ENCODE measurements at places on chromosomes 13 and 19.

DNA sequence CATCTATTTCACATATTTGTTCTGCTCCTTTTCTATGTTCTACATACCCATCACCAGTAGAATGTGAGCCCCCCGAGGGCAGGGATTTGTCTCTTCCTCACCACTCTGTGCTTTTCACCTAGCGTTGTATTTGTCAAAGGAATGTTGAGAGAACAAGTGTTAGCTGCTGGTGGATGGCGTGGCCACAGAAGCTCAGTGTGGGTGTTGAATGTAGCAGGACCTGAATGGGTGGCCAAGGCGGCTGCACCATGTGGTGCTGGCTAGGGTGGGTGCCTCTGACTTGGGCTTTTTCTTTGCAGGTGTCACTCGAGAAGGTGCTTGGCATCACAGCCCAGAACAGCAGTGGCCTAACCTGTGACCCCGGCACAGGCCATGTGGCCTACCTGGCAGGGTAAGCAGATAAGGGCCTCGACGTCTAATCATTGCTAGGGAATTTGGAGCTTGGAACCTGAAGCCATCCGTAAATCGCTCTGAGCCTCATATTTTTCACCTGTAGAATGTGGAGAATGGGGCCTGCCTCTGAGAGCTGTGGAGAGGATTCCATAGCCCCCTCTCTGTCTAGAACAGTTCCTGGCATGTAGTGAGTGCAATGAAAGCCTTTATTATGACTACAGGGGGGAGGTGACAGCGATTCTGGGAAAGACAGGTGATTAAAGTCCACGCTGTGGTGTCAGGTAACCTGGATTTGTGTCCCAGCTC lies 3.9 kb downstream of the WDR62 start:
- no peak for DNase-seq

- no peak for DNase-seq
Measured at GRCh38 chr13:37065890-37066526, 6.5 kb upstream of the SUPT20H start.

- no peak for DNase-seq
Measured at GRCh38 chr19:38015216-38015615, 108.2 kb downstream of the SIPA1L3 start.

GRCh38 chr13:111411151-111411858 lies 90.9 kb downstream of the TEX29 start:
- no peak for DNase-seq

- DNase-seq = peak; percentile 98
Measured at GRCh38 chr19:17309198-17309964, at the start of gene DDA1. Gene DDA1 (plus strand): TSS chr19:17309563. CDS start chr19:17309655, 92 bp downstream.

GRCh38 chr13:36366031-36366430 lies 19.8 kb upstream of the SPART start:
- no peak for DNase-seq

DNA sequence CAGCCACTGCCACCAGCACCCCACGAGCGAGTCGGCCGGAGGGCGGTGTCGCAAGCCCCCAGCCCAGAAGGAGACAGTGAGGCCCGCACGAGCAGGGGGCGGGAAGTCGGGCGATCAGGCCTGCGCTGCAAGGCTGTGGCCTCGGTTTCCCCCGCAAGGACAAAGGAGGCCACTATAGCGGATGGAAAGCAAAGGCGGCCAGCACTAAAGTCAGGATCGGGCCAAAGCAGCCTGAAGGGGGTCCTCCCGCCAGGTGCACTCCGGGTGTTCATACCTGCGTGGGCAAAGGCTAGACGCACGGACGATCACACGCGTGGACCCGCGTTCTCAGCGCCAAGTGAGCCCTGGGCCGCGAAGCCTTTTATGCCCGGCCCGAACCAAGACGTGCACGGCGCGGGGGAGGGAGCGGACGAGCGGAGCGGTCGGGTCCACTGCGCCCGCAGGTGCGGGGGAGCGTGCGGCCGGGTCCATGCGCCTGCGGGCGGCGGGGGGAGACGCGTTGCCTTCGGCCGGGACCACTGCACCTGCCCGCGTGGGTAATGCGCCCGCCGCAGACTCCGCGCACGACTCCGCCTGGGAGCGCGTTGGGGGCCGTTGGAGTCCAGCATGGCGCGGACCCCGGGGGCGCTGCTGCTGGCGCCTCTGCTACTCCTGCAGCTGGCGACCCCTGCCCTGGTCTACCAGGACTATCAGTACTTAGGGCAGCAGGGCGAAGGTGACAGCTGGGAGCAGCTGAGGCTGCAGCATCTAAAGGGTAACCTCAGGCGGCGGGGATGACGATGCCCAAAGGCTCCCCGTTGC lies at the start of the genes PRDX2 and THSD8:
Gene PRDX2, minus strand, starts transcription at position 335 of the 801 bp plus-strand sequence. CDS start 539 bp downstream, outside the sequence.
Gene THSD8, plus strand, starts transcription at position 604 of the 801 bp plus-strand sequence. Its CDS starts 3 bp downstream, at position 607.
- DNase-seq = peak; percentile 68

GRCh38 chr19:18814063-18814462 lies 17.7 kb upstream of the UPF1 start:
- no peak for DNase-seq

- no peak for DNase-seq
Measured at GRCh38 chr13:62510906-62511655, 1095.4 kb upstream of the PCDH20 start.

DNA sequence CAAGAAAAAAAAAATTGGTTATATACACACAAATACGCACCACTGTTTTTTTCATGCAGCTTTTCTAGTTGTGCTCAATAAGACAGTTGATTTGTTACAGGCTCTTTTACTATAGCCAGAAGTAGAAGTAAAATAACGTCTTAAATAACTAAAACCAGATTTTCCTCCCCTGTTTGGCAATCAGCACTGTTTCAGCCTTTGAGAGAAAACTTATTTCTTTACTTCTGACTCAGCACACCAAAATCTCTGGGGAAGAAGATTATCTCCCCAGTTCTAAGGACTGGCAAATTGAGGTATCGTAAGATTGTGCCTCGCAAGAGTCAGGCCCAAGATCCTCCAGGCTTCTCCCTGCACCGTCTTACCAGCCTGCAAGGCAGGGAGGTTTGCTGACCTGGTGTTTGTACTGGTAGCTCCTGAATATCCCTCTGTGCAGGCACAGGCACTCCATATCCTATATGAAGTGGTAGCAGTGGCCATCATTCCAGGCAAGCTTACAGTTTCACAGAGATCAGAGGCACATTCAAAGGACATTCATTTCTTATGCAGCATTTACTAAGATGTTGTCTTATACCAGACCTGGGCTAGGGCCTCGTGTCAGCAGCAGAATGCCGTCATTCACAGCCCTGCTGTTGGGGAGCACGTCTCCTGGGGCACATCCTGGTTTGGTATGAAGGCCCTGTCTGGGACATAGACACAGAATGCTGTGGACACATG lies 268.2 kb downstream of the ZNF536 start:
- no peak for DNase-seq

- DNase-seq = no peak
Measured at GRCh38 chr13:102141625-102142472, 260.0 kb downstream of the FGF14 start.

- no peak for DNase-seq
Measured at GRCh38 chr19:35852029-35852780, at the start of gene NPHS1. Gene NPHS1 (minus strand): TSS chr19:35852504. CDS start chr19:35851837, 667 bp downstream.

- DNase-seq = no peak
Measured at GRCh38 chr19:16106121-16106520, 5.6 kb upstream of the RAB8A start.

DNA sequence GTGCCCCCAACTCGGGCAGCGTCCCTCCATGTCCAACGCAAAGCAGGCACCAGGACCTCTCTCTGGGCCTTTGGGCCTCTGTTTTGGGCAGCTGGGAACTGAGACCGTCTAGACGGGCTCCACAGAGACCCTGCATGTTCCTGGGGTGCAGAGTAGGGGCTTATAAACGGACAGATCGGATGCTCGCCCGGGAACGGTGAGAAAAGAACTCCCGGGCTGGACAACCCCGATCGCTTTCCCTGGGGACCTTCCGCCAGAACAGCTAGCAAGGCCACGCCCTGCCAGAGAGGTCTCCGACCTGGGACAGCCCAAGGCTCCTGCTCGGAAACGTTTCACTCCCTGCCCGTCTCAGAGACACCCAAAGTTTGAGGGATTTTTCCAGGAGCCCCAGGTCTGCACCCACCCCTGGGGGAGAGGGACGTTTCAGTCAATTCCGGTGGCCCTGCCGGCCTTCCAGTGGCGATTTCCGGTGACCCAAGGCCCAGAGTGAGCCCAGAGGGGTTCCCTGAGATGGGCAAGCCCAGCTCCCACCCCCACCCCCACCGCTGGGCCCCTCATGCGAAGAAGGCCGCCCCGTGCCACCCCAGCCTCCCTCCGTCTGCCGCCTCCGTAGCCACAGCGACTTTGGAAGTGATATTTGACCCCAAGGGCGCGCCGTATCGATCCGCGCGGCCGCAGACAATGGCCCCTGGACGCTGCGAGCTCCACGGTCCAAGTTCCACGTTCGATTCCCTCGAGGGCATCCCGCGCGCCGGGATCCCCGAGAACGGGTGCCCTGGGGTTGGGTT lies 1.7 kb downstream of the NR2F6 start:
- DNase-seq = no peak

- no peak for DNase-seq
Measured at GRCh38 chr13:104962411-104962810, 1573.1 kb downstream of the EFNB2 start.

DNA sequence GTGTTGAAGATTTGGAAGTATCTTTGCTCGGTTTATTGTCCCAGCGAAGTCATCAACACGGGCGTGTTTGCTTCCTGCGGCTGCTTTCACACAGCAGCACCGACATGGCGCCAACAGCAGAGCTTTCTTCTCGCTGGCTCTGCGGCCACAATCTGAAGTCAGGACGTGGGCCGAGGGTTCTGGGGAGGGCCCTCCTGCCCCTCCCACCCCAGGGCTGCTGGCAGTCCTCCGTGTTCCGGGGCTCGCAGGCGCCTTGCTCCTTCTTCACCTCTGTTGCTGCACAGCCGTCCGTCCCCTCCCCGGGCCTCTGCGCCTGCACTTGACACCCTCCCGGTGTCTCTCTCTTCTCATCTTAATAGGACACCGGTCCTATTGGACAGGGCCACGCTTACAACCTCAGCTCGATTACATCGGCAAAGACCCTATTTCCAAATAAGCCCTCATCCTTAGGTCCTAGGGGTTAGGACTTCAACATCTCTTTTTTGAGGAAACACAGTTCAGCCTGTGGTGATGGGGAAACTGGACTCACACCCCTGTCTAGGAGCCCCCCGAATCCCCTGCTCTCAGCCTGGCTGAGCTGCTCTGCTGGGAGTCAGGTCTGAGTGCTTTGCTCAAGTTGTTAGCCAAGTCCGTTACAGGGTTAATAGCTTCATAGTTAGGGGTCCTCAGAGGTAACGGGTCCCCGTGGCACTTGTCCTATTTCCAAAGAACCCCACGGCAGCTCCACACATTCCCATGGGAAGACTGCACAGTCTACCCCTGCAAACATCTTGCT lies 2.7 kb upstream of the TEX29 start:
- no peak for DNase-seq

- no peak for DNase-seq
Measured at GRCh38 chr19:32878988-32879387, 9.4 kb upstream of the SLC7A9 start.

DNA sequence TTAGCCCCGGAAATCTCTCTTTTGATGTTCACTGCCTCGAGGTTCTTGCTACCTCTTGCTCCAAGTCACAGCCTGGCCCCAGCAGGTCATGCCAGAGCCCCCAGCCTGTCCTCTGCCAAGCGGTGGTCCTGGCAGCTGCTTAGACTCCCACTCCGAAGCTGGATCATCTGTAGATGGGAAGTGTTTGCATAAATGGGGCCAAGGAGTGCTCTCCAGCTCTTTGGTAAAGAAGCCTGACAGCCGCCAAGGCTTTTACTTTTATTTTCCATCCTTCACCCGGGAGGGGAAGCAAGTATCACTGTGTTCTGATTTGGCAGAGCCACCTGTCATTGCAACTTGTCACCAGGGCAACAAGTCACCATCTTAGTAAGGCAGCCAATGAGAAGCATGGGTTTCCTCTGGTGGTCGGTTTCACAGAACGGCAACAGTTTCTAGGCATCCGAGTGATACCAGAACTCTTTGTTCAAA lies 10.6 kb upstream of the RETN start:
- peak; percentile 22 for DNase-seq

GRCh38 chr13:105345730-105346129 lies 1189.7 kb downstream of the EFNB2 start:
- no peak for DNase-seq

- DNase-seq = peak; percentile 42
Measured at GRCh38 chr19:45250832-45251451, at the start of gene MARK4. Gene MARK4 (plus strand): TSS chr19:45251271. CDS start chr19:45251589, 318 bp downstream.

GRCh38 chr19:41307954-41308449 lies 2.0 kb upstream of the CCDC97 start:
- DNase-seq = no peak

DNA sequence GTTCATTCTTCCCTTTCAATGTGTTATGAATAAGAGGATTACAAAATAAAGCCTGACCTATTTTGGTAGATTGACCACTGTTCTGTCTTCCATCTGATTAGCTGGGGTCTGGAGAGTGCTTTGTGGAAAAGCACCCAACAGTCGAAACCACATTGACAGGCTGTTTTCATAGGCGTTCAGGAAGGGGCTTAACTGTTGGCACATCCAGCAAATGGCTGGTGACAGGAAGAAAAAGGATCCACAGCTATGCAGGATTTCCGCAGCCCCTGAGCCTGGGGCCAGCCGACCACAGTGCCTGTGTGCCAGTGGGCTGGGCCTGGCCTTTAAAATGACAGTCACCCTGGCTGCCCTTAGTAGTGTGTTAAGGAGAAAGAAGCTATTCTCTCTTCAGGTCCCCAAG lies 113.3 kb downstream of the SIPA1L3 start:
- DNase-seq = no peak

DNA sequence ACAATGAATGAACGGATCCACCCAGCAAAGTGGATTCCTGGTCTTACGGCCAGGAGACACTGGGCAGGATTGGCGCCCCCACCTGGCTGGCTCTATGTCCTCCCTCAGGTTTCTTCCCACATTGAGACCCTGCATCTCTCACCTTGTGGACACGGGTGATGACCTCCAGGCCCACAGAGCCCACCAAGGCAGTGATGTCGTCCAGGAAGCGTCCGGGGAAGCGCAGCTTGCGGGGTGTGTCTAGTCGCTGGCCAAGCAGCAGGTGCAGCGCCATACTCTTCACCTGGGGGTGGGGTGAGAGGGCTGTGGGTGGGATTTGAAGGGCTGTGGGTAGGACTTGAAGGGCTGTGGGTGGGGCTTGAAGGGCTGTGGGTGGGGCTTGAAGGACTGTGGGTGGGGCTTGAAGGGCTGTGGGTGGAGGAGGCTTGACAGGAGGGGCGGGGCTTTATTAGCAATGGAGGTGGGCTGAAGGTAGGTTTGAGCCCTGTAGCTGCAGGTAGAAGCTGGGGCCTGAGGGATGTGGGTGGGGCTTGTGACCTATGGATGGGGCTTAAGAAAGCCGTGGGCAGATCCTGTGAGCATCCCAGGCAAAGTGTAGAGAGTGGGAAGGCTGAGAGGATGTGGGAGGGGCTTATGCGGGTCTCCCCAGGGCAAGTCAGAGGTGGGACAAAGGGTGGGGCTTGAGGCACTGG lies 12.1 kb upstream of the ANGPTL8 start:
- no peak for DNase-seq

- DNase-seq = no peak
Measured at GRCh38 chr13:30235216-30235615, 72.1 kb downstream of the KATNAL1 start.
